Hippocampal formation (tissue), 2 donors: ENCODE measurements at places on chromosomes 3 and 15.

DNA sequence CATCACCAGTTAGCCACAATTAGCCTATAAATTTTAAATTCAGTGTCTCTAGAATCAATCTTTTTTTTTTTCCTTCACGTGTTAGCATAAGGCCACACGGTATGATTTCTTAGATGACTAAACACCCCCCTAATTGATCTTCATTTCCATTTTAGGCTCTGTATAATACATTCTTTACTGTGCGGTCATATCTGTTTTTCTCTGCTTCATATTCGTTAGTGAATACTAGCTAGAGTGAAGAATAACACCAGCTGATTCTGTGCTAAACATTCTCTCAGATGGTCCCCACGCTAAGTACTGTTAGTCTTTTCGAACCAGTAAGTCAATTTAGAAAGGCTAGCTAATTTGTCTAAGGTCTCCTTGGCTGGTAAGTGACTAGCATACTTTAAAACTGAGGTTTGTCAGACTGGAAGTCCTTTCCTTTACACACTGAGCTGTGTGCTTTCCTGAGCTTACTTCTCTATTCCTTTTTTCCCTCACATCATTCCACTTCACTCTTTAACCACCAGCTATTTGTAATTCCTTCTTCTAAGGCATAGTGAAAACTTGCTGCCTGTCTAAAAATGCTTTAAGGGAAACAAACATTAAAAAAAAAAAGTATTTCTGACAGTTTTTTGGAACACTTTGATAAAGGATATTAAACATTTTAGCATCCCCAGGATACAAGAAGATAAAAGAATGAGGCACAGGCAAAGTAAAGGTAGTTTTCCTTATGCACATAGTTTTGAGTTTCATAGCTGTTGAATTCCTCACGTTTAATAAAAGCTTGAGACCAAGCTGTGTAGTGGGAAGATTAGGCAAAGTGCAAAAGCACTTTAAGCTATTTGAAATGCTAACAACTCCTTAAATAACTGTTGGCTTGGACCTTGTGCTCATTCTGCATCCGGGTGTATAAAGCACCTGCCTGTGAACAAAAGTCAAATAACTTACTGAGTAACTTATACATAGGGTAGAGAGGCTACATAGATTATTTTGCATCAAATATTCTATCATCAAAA lies 17.1 kb downstream of the ZFAND6 start:
- no peak for DNase-seq

- DNase-seq: no peak
These were observed 31.8 kb downstream of the GSK3B start for GRCh38 chr3:120062474-120062873.

GRCh38 chr3:44175070-44175469 lies 66.6 kb upstream of the TOPAZ1 start:
- DNase-seq: no peak

- DNase-seq: no peak
These were observed 155.6 kb upstream of the SLC2A2 start for GRCh38 chr3:171181907-171182690.

GRCh38 chr15:57769266-57769665 lies 62.8 kb downstream of the POLR2M start:
- no peak for DNase-seq

GRCh38 chr3:190855151-190855550 lies 7.3 kb downstream of the GMNC start:
- no peak for DNase-seq

GRCh38 chr3:57226176-57226575 lies 1.4 kb upstream of the APPL1 start:
- DNase-seq: no peak

DNA sequence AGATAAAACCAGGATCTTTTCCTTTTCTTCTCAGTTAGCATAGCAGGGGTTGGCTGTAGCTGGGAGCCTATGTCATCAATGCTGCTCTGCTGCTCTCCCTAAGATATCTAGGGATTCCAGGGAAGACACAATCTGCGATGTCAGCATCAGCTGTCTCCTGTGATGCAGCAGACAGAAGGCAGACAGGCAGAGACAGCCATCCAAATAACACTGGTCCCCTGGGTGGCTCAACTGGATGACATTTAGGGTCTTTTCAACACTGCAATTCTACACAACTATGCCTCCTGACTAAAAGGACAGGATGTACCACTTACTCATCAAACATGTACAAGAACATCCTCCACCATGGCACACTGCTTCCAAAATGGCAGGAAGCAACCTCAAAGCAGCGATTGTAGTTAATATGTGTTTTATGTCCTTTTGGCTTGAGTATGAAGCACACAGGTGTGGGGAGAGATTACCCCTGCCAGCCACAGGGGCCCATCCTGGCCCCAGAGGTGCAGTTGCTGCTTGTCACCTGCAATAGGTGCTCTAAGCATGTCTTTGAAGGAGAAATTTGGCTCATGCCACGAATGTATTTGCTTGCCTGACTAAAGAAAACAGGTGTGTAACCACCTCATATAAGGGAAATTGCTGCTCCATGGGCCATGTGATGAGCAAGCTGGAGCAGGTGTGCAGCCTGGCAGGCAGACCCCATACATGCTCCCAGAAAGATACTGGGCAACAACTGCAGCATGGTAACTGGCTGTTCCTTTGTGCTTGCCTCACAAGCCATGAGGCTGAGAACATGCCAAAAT lies 357.8 kb downstream of the VPS13C start:
- no peak for DNase-seq

GRCh38 chr15:71628988-71629770 lies 181.2 kb upstream of the NR2E3 start:
- no peak for DNase-seq

GRCh38 chr3:13323822-13324221 lies 96.3 kb downstream of the NUP210 start:
- no peak for DNase-seq

DNA sequence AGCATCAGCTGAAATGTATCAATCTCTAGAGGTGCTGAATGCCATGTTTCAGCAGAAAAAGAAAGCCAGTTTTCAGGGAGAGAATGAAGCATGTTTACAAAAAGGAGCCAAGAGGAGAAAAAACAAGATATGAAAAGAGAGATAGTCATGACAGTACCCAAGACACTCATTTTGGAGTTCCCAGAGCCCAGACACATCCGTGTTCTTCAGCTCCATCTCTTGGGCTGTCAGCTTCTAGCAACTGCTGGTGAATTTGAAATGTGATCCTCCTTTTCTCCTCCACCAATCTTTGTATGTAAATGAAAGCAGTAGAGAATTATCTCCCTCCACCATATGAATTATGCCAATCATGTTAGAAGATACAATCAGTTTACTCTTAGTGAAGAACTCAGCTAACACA lies 93.0 kb upstream of the SLC25A36 start:
- no peak for DNase-seq

DNA sequence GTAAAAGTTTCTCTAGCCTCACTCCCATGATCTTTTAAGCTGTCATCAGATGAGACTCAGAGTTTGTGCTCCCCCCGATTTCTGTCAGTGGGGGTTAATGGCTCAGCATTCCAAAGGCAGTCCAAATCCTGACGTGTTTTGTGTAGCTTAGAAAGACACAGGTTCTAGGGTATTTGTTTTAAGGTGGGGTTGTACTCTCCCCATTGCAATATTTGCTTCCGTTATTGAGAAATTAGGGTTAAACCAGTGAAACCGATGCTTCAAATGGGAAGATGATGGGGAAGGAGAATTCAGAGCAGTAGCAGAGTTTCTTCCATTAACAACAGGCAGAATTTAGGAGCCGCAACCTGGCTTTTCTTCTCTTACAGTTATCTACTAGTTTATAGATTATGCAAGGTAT lies 3.4 kb downstream of the PIGB start:
- DNase-seq: no peak

DNA sequence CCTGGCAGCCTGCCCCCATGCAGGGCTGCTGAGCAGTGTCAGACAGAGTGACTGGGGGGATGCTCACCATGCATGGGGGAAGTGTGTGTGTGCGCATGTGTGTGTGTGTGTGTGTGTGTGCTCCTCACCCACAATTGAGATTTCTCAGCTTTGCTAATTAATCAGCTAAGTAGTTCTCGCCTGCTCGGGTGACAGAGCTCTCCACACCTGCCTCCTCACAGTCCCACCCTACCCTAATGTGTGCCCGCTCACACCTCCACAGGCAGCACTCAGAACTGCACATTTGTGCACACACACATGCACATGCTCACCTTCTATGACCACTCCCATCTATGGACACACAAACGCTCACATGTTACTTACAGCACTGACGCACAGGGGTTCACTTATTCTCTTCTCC lies 37.3 kb downstream of the CACNA2D2 start:
- no peak for DNase-seq

DNA sequence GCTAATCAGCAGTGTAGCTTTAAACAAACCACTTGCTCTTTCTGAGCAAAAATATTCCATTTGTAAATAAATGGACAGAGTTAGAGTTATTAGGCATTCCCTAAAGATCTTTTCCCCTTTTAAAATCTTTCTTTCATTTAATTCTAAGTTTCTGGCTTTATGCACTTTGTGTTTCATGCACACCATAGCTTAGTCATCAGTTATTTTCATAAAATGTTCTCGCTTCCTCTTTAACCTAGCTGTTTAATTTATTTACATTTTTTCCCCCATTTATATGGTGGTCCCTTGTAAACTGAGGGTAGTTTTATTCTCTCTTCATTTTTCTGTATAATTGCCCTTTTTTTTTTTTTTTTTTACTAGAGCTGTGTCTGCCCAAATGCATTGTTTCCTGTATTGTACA lies 315.0 kb upstream of the LRRFIP2 start:
- DNase-seq: no peak

GRCh38 chr3:32460031-32460749 lies 42.5 kb downstream of the CMTM6 start:
- DNase-seq: no peak

GRCh38 chr3:133368371-133369067 lies 31.3 kb upstream of the BFSP2 start:
- no peak for DNase-seq

DNA sequence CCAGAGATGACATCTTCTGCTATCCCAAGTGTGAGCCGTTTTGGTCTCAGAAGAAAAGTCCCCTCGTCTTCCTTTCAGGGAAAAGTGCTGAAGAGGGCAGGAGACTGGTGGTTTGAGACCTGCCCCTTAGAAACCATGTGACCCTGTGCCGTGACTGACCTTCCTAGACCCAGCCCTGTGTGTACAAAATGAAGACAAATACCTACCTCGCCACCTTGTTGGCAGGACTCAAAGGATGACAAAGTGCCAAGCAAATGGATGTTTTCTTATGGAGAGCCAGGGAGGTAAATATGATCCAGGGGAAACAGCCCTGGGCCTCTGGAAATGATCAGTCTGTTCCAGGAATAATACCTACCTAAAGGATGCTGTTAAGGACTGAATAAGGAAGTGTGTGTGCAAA lies 41.3 kb downstream of the FAM174B start:
- DNase-seq: no peak

DNA sequence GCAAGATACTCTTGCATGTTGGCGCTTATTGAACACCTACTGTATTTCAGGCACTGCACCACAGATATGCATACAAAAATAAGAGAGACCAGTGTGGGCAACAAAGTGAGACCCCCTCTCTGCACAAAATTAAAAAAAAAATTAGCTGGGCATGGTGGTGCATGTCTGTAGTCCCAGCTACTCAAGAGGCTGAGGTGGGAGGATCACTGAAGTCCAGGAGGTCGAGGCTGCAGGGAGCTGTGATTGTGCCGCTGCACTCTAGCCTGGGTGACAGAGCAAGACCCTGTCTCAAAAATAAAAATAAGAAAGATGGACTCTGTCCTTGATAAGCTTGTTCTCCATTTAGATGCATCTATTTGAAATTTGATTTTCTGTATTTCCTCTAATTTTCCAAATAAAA lies 20.8 kb downstream of the FEM1B start:
- DNase-seq: no peak

DNA sequence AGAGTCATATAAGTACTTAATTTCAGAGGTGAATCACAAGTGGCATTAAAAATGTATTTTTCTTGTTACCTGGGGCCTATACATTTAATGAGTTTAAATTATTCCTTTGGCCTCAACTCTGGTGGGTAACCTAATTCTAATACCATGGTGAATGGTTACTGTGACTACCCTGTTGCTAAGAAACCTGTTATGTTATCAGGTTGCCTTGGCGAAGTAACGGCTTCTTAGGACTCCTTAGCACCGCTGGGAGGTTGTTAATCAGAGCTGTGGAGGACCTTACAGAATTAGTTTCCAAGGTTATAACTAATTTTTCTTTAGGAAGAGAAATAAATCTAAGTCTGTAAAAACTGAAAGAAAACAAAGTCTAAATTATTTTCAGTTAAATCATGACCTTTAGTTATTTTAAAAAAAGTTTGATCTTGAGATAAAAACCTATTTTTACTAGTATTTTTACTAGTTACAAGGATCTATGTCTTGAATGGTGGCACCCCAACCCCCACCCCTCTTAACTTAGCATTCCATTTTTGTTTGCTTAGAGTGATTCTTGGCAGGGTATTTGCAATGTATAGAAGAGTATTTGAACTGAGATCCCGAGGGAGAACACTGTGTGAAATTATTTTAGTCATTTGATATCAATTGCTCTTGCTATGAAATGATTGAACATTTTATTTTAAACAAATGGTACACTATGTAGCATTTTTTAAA lies 155.5 kb downstream of the FNDC3B start:
- no peak for DNase-seq

DNA sequence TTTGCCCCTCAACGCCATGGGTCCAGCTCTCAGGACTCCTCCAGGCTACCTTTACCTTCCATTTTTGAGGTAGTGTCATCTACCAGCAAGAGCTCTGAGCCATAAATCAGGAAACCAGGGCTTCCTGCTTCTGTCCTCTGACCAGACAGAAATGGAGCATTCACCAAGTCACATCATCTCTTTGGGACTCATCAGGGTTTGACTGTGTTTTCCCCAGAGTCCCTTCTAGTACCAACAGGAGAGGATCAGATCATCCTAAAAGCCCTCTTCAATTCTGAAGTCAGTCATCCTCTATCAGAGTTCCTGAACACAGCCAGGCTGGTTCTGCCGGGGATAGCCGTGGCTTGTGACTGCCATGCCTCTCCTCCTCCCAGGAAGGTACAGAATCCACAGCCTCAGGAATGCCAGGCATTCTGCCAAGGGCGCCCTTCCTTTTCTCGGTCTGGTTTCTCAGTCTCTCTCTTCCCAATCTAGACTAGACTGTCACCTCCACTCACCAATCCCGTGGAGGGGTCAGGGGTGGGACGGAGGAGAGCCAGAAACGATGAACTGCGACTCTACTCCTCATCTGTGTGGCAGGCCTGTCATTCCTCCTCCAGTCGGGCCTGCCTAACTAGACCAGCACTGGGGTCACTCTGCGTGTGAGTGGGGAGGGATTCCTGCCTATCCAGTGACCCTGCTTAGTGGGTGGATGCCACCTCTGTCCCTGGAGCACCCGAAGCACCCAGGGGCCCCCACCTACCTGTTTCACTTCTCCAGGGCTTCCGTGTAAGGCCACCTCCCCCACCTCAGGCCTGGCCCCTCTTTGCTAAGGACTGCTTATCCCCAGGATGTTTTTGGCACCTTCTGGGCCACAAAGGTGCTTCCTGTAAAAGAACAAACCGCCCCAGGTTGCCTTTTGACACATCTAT lies 30.9 kb downstream of the CCNL1 start:
- DNase-seq: no peak
